ENCODE measurements at places on chromosomes 12 and 14.
A peak's percentile ranks its signal among the peaks of the same experiment; 100 is the strongest.

DNA sequence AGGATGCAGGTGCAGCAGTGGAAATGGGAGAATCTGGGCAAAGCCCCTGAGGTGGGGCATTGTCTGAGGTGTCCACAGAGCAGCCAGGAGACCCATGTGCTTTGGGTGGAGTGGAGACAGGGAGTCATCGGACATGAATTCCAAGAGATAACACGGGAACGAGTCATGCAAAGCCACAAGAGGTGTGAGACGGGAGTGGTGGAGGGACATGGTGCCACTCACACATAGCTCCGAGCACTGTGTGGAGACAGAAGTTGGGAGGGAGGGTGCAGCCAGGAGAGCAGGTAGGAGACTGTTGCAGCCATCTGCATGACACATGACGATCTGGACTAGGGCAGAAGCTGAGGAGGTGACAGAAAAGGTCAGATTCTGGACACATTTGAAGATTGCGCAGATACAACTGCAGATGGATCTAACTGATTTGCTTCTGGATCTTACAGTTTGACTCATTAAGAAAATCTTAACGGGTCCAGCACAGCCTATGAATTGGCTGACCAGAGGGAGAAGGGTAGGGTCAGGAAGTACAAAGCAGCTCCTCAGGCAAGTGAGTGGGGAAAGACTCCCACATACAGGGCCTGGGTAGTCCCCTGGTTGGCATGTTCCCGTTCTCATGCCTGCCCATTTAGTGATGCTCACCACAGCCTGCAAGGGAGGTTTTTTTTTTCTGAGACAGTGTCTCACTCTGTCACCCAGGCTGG, 379.8 kb downstream of the FUT8 start:
- no peak for DNase-seq

DNA sequence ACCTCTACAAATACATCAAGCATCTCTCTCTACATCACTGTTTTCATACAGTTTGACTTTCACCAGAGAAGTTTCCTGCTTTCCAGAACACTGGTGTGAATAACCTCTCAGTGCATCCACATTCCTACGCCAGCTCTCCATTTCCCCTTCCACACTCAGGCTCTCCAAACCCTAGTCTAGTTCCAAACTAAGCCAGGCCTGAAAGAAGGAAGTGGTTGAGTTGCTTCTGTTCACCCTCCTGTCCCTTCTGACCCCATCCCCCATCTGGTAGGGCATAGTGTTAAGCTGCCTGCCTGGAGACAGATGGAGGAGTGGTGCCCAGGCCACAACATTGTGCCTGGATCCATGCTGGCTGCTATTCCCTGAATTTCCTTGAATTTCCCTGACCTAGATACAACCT, 132.4 kb downstream of the GPR65 start:
- DNase-seq: no peak

DNA sequence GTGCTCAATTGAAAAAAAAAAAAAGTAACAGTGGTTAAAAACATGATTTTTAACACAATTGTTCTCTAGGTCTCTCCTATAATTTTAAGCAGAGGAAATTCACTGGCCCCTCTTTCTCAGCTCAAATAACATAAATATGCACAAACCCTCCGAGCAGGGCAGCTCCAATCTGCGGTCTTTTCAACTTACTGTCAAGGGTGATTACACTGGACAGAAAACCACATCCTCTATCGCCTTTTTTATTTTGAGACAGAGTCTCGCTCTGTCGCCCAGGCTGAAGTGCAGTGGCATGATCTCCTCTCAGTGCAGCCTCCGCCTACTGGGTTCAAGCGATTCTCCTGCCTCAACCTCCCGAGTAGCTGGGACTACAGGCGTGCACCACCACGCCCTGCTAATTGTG, 16.5 kb upstream of the GABARAPL1 start:
- DNase-seq: no peak

GRCh38 chr12:112837629-112838197, 46.2 kb downstream of the RPH3A start:
- DNase-seq: no peak

DNA sequence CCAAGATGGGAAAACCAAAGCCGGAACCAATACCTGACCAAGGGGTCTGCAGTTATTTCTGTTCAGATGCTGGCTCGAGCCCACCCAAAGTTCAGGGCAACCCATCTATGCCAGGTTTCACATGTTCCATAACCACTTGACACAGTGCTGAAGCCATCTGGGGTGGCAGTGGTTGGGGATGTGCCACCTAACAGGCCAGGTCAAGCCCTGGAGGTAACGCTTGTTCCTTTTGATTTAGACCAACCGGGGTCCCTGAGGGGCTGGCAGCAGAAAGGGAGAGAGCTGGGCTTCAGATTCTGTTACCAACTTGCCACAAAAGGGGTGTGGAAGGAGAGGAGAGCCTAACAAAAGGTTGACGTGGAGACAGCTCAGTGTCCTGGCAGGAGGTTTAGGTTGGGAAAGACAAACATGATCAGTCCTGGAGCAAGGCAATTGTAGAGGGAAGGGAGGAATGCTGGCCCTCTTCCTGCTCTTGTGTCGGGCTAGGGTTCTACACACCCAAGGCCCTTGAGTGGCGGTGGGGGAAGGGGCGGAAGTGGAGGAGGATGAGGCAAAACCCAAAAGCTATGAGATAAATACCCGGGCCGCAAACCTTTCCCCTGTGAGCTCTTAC, 31.9 kb downstream of the CACNA2D4 start:
- no peak for DNase-seq

DNA sequence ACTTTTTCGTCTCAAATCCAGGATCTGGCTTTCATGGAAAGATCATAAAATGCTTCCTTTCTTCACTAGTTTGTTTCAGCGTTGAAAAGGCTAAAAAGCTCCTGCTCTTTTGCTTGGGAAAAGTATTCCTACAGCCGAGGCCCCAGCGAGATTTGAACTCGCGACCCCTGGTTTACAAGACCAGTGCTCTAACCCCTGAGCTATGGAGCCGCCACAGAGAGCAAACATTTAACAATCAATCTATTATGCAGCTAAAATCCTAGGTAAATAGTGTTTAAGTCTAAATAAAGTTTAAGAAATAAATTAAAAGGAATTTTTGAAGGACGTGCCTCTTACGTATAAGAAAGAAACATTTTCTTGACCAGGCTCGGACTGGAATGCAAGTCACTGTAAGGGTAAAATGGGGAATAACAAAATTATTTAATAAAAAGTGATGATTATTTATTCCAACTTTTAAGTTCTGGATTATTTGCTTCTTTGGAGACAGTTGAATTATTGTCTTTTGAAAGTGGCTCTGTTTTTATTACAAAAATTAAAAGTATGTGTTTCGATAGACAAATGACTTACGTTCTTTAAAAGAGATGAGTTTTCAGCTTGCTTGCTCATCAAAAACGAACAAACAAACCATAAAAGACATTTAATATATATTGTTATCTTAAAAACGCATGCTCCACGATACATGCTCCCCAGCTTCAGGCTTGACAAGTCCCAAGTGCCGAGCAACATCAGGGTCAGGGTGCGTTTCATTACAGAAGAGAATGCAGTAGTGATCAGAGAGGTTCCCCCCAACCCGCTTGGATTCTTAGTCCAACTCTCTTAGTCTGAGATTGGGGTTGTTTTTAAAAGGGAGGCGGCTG, 10.2 kb downstream of the OR6S1 start:
- DNase-seq: no peak

GRCh38 chr12:12661086-12661856, 34.7 kb downstream of the GPR19 start:
- DNase-seq: peak; percentile 52

- no peak for DNase-seq
Observed at GRCh38 chr12:86663716-86664115, 407.5 kb upstream of the MGAT4C start.

DNA sequence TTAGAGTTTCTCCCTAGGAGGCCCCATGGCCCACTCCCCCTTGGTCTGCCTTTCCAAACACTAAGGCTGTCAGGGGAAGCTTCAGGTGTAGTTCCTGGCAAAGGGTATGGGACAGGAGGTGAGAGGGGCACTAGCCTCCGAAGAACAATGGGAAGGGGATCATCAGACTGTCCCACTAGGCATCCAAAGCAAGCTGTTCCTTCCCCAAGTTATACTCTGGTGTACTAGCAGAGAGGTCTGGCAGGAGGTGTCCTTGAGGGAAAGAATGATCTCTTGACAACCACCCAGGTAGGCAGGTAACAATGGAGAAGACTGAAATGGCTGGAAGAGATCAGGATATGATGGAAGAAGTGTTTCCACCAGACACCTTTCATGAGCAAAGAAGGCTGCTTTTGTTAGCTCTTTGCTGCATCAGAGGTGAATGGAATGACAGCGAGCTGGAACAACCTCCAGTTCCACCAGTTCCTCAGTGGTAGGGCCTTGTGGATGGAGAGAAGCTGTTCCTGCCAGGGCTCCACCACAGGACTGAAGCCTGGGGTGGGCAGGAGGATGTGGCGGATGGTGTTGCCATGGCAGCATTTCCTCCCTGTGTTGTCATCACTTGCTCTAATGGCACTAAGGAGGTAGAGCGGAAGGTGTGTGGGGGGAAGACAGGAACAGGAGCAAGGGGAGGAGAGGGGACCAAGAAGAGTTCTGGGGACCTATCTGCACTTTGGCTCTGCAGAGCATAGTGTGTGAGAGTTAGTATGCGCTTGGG, 2.3 kb upstream of the AGAP2 start:
- DNase-seq: no peak

DNA sequence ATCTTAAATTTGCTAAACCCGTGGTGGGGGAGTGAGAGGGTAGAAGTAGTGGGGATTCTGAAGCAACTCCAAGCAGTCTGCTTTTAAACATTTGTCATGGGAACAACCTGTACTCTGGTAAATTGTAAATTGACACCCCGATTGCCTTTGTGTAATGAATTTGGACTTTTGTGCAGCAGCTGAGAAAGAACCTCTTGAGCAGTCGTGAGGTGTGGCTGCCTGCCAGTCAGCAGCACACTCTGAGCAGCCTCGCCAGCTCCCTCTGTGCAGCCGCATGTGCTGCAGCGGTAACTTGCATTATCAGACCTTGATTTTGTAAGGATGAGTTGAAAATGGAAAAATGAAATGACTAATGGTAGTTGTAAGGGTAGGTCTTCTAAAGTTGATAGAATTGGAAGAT, 74.3 kb downstream of the SUSD6 start:
- DNase-seq: no peak

DNA sequence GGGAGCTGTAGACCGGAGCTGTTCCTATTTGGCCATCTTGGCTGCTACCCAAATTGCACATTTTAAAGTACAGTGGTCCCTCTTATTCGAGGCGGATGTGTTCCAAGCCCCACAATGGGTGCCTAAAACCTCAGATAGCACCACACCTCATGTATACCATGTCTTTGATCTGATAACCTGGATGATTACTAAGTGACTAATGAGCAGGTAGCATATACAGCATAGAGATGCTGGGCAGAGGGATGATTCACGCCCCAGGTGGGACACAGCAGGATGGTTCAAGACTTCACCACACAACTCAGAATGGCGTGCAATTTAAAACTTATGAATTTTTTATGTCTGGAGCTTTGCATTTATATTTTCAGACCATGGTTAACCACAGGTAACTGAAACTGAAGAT, 255.0 kb downstream of the AKAP6 start:
- no peak for DNase-seq

DNA sequence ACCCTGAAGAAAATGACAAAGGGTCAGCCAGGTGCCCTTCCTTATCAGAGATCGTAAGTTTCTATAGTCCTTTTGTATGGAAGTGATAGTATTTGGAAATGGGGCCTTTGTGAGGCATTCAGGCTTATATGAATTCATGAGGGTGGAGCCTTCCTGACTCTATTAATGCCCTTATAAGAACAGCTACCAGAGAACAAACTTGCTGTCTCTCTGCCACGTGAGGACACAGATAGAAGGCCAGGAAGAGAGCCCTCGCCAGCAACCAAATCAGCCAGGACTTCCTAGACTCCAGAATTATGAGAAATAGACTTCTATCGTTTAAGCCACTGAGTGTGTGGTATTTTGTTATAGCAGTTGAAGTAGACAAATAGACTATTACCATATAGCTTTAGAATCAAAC, 36.7 kb downstream of the TRMT5 start:
- DNase-seq: no peak

GRCh38 chr14:94364037-94364436, 24.4 kb downstream of the SERPINA1 start:
- no peak for DNase-seq

GRCh38 chr14:91911474-91912032, 35.9 kb downstream of the FBLN5 start:
- DNase-seq: no peak

- no peak for DNase-seq
Observed at GRCh38 chr12:83805873-83806272, 1106.7 kb downstream of the SLC6A15 start.

GRCh38 chr12:120465756-120466155, 3.8 kb downstream of the SRSF9 start:
- no peak for DNase-seq

GRCh38 chr12:91417650-91418049, 235.0 kb upstream of the DCN start:
- no peak for DNase-seq

DNA sequence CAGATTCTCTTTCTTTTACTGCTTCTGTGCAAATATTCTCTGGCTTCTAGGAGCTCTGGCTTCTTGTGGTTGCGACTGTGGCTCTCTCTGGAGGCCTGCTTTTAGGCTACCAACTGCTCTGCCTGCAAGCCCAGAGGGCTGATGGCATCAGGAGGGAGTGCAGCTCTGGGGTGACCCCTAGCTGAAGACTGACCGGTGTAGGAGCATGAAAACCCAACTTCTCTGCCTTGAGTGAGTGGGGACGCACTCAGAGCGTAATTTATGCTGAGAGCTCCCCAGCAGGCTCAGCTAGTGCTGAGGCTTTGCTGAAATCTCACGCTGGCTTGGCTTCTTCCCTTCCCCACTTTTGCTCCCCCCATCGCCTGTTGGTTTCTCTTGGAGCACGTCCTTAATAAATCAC, 29.9 kb upstream of the RBM19 start:
- DNase-seq: no peak

DNA sequence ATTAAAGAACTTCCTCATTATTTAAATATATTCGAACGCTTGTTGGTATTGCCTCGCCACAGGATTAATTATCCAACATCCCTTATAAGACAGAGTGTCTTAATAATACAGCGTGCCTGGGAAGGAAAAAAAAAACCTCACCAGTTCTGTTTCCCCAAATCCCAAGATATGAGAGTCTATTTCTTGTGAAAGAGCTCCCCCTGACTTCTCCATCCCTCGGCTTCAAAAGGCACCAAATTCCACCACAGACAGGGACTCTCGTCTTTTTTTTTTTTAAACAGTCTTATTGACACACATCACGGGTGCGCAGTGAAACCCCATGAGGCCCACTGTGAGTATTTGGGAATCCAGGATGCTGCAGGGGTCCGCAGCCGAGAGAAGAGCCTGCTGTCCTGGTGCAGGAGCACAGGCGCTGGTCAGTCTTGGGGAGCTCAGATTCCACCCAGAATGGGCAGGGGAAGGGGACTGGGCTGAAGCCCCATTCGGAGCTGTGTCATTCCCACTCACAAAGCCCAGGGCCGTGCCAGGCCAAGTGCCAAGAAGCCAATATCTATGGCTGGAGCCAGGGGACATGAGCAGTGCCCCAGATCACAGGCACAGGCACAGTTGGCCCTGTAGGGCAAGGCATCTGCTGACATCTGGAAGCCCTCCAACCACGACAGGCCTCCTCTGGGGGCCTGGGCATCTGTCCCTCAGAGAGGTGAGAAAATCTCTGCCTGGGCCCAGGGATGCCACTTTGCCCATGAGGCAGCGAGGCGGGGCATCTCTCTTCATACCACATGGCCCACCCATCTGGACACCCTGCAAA, 71.9 kb downstream of the BCL11B start:
- DNase-seq: no peak

GRCh38 chr14:104247336-104248202, 109.2 kb downstream of the KIF26A start:
- no peak for DNase-seq

- DNase-seq: no peak
Observed at GRCh38 chr12:91974541-91975085, 171.0 kb downstream of the BTG1 start.
